ENCODE measurements at places on chromosomes 12 and 14.

DNA sequence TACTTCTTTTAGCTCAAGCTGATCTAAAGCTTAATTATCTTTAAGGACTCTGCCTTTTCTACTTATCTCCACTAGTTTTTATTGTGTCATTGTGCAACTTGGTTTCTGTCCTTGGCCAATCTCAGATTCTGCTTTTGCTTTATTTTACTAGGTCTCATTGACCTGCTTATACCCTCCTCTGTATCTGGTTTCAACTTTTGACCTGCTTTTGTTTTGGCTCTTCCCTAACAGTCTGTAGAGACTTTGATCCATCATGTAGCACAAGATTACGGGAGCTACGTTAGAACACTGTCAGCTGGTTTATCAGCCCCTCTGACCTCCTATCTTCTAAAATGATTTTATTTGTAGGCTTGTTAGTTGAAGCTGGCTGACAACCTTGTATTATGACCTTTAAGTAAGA lies 43.6 kb downstream of the ZCRB1 start:
- DNase-seq, result no peak

DNA sequence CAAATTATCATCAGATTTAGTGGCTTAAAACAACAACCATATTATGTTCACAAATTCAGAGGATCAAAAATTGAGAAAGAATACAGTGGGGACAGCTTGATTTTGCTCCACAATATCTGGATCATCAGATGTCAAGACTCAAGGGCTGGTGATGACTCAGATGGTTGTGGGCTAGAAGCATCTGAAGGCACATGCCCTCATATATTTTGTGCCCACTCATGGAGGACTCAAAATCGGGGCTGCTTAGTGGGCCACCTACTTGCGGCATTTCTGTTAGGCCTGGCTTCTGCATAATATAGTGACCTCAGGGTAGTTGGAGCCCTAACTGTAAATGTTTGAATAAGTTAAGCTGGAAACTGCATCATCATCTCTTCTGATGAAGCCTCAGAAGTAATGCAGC lies 584.5 kb downstream of the SLC16A7 start:
- DNase-seq, result no peak

GRCh38 chr14:51182131-51182565 lies 57.9 kb upstream of the TMX1 start:
- no peak for DNase-seq

GRCh38 chr14:87067591-87067990 lies 925.4 kb downstream of the GALC start:
- no peak for DNase-seq

DNA sequence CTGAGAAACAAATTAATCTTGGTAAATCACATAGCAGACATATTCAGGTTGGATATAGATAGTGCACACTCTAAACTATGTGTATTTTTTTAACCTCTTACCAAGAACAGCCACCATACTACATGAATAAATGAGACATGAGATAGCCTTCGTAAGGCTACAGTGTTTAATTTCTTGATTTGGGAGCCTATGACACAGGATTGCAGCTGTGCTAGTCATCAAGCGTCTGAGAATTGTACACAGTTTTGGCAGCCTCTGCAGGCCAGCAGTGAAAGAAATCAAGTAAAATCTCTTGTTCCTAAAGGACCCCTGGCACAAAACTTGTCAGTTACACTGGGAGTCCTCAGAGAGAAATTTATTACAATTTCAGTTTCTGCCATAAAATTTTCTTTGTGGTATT lies 236.1 kb downstream of the C12orf50 start:
- no peak for DNase-seq

DNA sequence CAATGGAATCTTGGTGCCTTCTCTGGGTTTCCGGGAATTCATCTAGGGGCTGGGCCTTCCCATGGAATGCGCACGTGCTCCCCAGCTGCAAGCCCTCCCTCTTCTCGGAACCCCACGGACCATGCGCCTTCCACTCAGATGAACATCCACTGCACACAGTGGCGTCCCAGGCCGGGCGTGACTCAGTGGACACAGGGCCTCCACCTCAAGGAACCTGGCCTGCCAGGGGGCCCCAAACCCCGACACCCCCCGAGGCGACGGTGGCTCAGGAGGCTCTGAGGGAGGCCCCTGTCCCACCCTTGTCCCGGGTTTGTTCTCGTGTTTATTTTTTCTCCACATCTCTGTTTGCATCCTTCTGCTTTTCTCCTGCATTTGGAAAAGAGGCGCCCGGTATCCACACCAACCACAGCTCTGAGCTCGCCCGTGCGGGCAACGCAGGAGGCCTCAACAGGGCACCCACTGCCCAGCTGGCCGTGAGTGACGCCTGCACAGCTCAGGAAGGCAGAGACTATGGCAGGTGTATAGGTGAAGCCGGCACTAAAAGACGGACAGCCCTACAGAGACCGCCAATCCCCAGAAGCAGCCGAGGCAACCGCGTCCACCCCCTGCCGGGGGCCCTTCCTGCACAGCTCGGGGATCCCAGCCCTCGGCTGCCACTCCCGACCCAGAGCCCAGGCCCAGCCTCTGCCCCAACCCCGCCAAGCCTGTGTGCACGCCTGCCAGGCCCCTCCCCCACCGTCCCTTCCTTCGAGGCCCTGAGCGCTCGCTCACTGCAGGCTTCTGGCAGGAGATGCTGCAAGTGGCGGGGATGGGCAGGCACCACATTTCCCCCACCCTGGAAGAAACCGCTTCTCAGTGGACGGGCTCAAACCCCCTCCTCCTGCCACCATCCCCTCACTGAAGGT lies 23.8 kb upstream of the GALNT9 start:
- DNase-seq, result no peak

DNA sequence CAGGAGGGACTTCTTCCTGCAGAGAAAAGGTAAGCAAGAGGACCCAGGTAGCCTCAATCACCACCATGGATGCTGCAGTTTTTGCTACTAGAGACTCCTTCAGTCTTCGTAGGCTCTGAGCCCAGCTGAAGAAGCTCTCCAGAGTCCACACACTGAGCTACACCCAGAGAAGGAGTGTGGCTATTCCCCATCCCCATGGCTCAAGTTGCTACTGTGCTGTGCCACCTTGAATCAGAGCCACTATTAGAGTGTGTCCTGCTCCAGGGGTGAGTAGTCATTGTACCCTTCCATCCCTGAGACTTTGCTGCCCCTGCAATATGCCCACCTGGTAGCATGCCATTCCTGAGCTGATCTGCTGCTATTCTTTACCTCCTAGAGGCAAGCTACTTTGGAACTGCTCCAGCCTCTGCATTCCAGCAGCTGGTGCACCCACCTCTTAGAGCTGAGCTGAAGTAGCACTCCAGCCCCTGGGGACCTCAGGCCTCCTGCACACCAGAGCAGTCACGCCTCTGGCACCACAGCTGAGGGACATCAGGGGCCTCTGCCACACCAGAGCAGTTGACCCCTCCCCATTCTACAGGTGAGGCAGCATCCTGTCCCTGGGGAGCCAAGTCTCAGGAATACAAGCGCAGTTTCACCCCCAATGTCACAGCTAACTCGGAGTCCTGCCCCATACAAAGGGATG lies 213.0 kb downstream of the TRHDE start:
- DNase-seq, result no peak

GRCh38 chr12:590206-590750 lies 73.0 kb downstream of the NINJ2 start:
- no peak for DNase-seq

DNA sequence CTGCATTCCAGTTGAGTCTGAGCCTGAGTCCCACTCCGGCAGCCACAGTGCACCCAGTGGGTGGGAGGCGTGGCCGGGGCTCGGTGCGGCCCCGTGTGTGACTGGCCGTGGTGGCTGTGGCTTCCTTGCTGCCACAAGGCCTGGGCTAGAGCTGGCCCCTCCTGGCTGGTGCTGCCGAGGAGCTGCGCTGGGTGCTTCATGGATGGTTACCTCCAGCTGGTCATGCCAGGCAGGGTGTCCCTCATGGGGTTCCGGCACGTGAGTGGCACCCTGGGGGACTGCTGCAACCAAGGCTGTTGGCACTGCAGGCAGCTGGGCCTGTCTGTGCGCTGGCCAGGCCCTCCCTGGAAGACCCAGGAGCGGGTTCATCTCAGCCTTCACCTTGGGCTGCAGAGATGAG lies 62.7 kb downstream of the KIF26A start:
- DNase-seq, result no peak

- no peak for DNase-seq
These were observed 255.8 kb upstream of the FOXN3 start for GRCh38 chr14:89672636-89673511.

DNA sequence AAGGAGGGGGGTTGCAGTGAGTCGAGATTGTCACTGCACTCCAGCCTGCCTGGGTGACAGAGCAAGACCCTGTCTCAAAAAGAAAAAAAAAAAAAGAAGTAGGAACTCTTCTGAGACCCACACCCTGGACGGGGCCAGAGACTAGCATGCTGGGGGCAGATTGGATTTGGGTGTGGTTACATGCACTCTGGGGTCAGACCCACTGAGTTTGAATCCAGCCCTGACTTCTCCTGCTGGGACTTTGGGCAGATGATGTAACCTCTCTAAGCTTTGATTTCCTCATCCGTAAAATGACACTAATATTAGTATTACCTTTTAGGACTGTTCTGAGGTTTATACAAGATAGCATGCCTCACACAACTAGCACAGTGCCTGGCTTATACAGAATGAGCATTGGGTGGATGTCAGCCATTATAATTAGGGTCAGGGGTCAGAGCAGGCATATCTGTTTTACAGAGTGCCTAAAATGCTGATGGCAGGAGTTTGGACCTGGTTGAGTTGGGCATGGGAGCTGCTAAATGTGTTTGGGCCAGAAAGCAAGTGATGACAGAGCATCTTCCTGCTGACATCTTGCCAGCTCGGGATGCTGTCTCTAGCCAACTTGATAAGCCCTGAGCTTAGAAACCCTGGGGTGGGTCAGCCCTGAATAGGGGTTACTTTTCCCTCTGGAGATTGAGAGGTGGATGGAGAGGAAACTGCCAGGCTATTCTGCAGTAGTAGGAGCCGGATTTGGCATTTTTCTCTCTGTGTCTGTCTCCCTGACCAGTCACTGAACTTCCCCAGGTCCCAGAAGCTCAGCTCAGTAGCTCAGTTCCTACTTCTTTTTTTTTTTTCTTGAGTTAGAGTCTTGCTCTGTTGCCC lies 15.5 kb downstream of the TPCN1 start:
- no peak for DNase-seq

DNA sequence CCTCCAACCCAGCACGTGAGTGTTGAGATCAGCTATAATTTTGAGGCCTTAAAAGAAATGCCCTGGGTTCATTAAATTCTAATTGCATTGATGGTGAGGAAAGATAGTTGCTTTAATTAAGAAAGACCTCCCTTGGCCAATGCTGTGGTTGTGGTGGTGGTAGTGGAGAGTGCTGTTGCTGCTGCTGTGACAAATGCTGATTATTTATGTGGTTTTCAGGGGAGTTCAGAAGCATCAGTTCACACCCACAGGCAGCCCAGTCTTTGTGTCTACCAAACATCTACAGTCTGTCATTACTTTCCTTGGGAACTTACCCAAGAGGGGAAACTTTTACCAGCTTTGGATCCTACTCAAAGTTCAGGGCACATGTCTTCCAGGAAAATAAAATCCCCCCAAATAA lies 178.4 kb upstream of the PARP11 start:
- no peak for DNase-seq

GRCh38 chr12:84825149-84825548 lies 87.5 kb downstream of the SLC6A15 start:
- DNase-seq, result no peak

DNA sequence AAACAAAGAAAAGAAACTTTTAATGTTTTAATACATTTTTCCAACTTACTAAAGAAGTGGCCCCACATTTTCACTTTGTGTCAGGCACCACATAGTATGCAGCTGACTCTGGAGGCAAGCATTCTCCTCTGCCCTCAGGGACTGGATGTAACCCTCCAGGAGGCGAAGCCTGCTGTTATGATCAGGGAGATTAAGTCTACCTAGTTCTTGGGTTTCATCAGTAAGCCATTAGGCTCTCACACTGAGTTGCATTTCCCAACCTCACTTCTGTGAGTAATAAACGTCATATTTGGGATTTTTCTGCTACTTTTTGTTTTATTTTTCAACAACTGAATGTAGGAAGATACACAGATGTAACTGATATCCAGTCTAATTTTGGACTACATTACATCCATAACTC lies 101.2 kb upstream of the LRFN5 start:
- DNase-seq, result no peak

- DNase-seq, result no peak
These were observed 38.9 kb downstream of the KIAA0586 start for GRCh38 chr14:58466459-58466858.

DNA sequence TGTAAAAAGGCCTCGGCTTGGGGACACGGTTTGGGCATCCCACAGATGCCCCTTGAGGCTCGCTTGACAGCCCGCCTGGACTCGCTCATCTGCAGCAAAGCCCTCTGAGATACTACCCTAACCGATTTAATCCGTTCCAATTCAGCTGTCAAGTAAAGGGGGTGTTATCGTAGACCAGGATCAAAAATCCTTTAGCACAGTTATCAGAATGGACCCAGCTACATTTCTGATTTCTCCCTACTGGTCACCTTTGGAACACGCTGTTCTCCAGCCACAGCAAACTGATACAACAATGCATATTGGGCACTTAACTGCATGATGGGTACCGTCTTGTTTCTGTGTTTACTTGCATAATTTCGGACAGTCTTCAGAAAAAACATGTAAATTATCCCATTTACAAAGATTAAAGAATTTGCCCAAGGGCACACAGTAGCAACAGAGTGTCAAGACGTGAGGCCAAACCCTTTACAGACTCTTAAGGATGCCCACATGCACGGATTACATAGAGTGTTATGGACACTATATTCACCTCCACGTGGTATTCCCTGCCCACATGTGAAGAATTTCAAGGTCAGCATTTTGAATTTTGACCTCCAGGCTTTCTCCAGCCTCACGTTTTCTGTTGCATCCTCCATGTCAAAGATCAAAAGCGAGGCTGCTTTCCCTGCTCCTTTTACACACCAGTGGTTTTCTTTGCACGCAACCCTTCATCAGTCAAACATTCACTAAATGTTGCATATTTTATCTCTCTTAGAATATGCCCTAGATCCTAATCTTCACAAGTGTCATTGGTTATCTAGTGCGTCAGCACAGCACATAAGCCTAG lies 3.2 kb upstream of the DUSP6 start:
- no peak for DNase-seq

GRCh38 chr14:70595443-70596185 lies 4.8 kb downstream of the MED6 start:
- DNase-seq, result no peak
